AG08395 (cell line): ENCODE measurements at places on chromosomes 7 and 10.
A peak's percentile ranks its signal among the peaks of the same experiment; 100 is the strongest.

DNA sequence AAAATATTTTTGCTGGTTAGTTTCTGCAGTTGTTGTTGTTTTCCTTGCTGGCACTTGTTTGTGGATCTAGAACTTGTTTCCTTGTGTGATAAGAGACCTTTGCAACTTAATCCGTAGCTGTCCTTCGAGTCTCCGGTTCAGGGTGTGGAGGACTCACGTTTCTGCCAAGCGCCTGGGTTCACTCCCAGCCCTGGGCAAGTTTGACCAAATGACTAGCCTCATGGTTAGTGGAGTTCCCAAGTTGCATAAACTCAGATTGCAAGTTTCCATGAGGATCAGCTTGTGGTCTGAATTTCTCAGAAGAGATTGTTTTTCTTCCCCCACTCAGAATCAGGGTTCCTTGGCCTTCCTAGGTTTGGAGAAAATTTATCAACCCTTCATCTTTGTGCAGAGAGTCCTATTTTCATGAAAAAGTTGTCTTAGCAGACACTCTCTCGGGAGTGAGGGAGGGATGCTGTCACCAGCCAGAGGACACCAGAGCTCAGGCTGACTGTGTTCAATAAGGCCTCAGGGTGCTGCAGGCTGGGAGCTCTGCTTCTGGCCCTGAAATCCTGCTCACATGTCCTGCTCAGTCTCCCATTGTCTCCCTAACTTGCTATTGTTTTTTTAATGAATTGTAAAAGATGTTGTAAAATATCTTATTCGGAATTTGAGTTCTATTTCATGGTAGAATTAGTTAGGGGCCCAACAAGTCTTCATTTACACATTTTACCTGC, 377.7 kb upstream of the KLF6 start:
- no peak for DNase-seq

DNA sequence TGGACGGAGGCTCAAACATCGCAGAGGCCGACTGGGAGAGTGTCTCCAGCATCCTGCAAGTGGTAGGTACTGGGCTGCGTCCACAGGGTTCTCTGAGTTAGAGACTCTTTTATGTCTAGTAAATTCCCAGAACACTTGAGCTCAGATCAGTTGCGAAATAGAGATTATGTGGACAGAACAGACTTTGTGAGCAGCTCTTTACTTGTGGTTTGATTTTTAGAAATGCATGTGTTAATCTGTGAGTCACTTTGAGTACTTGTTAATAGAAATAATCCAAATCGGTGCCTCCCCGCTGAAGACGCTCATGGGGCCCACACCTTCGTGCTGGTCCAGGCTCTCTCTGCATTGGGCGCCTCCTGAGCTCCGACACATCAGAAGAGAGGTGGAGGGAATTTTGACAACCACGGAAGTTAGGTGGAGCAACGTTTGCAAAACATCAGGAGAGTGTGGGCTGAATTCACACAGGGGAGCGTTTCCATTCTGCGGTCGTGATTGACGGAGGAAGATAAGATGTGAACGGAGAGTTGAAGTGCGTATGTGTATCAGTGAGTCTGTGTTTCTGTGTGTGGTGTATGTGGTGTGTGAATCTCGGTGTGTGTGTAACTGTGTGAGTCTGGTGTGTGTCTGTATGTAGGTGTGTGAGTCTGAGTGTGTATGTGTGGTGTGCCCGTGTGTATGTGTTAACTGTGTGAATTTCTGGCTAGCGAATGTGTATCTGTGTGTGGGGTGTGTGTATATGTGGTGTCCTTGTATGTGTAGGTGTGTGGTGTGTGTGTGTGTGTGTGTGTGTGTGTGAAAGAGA, 32.1 kb downstream of the PFKP start:
- DNase-seq: peak; percentile 60

DNA sequence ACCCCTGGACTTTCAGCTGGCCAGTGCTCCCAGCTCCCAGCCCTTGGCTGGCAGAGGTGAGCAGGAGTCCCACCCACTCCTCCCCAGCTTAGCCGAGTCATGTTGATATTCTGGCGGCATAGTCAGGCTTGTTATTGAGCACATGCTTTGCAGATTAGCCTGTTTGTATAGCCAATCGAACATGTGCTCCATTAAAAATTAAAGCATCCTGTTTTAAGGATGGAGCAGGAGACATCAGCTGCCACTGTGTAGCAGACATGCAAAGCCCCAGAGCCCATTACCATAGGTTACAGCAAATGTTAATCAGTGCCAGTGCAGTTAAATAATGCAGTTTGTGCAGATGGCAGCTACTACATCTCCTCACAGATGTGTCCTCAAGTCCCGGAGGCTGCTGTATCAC, 574.6 kb upstream of the GALNT17 start:
- DNase-seq: no peak

DNA sequence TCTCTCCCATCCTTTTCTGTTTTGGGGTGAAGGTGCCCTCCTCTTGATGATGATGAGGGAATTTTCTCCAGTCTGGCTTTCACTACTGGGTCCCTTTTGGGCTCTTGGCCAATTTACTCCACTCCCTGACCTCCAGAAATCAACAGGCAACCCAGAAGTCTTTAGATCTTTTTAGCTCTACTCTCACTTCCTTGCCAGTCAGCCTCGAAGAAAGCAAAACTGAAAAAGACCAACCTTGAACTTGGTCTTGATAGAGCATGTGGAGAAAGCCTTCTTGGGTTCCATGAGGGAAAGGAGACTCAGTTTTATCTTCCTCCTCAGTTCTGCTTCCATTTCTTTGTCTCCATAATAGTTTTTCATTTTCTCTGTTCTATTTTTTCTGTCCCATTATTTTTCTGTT, 91.4 kb upstream of the NPVF start:
- no peak for DNase-seq

GRCh38 chr10:132677473-132678227, 108.3 kb downstream of the NKX6-2 start:
- DNase-seq: no peak

GRCh38 chr10:3107426-3107961, 40.1 kb downstream of the PFKP start:
- DNase-seq: peak; percentile 48

DNA sequence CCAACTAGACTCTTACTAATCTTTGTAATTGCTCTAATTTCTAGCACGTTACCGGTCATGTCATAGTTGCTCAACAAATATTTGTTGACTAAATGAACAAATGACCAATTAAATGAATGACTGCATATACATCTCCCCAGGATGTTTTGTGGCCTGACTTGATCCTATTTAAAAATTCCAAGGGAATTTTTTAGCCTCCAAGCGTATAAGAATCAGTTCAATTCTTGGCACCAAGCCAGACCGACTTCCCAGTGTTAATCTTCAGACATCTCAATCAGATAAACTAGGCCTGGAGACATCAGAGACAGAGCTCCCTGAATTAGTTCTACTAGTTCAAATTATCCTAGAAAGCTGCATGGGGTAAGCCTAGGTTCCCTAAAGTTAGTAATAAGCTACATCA, 96.0 kb downstream of the GSAP start:
- DNase-seq: no peak

DNA sequence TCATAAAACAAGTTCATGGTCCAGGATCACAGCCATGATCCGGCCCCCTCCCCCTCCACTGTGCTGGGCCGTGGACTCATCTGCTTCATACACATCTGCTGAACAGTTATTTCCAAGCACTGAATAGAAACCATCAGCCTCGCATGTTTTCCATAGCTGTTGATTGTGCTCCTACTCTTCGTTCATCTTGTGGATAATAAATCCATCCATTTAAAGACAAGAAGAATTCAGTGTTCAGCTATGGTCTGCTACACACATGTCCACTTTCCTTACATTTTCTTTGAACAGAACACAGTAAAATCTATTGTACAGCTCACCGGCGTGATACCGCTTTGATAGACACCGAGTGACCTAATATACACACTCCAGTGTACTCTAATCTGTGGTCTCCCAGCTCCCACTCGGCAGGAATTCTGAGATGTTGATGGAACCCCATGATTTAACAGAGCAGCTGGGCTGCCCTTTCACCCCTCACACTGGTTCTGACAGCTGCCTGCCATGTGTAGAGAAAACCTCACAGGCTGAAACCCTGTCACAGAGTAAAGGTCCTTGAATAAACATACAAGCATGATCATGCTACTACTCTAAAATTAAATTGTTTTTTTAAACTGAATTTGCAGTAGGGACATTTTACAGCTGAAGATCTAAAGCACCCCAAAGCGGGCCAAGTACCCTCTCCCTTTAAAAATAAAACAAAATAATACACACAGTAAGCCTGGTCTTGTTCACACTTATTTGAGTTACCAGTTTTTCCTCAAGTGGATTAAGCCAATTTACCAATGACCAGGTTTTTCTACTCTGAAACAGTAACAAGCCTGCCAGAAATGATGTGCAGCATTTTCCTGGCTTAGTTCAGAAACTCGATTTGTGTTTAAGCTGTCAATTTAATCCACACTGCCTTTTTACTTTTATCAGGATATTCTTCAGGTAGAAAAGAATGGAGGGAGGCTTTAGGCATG, 95.1 kb upstream of the FZD1 start:
- peak; percentile 21 for DNase-seq

DNA sequence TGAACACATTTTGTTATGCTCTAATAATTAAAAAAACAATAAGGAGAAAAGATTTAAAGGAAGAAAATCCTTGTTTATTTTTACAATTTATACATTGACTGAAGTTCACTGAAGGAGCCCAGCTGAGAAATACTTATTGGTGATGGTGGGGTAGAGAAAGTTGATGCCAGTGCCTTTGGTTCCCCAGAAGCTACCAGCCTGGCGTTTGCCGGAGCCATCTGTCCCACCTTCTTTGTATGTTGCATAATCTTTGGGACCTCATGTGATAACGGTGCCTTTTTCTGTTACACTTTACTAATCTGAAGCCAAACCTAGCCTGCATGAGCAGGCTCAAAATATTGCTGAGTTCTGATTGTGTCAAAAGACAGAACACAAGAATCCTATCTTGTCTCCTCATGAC, 22.7 kb downstream of the ZNF365 start:
- no peak for DNase-seq

- DNase-seq: no peak
Observed at GRCh38 chr10:106978756-106979155, 185.8 kb downstream of the SORCS1 start.

GRCh38 chr10:29723726-29724125, 89.0 kb upstream of the SVIL start:
- DNase-seq: no peak

GRCh38 chr10:77574438-77574837, 63.2 kb downstream of the KCNMA1 start:
- DNase-seq: no peak

- DNase-seq: peak; percentile 26
Observed at GRCh38 chr7:142908921-142909890, 23.7 kb upstream of the TRPV6 start.

DNA sequence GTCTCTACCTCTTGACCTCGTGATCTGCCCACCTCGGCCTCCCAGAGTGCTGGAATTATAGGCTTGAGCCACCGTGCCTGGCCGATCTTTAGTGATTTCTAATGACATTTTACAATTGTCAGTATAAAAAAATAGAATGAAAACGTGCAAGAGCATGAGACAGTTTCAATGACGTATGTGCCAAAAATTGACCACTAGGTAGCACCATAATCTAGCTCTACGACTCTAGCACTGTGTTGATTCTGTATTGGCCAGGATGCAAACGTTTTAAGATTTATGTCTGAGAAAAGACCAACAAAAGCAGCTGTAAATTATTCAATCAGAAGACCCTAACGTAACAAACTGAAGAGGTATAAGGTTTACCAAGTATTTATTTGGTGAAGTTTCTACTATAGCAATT, 25.4 kb upstream of the EXOC6 start:
- DNase-seq: no peak

GRCh38 chr10:2519139-2519538, 548.2 kb upstream of the PFKP start:
- no peak for DNase-seq

DNA sequence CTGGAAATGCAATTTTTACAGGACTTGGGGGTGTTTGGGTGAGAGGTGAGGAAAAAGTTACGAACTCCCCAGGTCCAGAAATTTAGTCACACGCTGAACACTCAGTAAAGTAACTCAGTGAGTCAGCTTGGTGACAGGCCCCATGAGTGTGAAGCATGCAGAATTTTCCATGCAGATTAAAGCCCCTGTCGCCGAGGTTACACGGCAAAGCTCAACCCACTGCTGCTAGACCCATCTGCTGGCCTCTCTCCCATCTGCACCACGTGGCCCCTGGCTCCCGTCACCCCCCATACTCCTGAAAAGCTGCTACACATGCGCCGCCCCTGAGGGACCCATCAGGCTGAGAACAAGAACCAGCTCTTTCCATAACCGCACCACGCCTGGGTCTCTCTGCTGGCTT, 7.0 kb upstream of the MMP21 start:
- peak; percentile 46 for DNase-seq

DNA sequence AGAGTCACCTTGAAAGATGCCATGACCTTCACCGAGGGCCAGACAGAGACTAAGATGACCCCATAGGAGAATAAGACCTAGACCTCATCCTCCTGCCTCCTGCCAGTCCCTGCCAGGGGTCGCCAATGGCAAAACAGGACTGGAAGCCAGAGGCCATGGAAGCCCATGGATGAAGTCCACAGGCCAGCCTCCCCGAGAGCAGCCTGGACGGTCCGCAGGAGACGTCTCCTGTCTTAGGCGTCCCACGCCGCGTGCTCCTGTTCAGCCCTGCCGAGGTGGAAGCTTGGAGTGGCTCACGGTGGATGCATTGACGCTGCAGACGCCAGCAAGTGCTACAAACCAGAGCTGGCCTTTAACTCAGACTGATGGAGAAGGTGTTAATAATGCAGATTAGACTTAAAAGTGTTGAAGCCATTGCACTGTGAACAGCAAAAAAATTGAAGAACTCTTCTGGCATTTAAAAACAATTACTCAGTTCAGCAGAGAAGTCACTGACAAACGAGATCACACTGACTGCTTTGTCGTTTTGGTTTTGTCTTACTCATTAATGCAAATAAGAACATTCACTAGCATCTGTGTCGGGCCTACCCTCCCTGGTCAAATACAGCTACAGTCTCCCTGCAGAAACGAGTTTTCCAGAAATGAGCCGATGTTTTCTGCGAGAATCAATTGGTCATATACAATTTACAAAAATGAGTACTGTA, 38.1 kb upstream of the FAM20C start:
- DNase-seq: no peak

- peak; percentile 64 for DNase-seq
Observed at GRCh38 chr10:102752934-102753664, 9.4 kb downstream of the WBP1L start.

DNA sequence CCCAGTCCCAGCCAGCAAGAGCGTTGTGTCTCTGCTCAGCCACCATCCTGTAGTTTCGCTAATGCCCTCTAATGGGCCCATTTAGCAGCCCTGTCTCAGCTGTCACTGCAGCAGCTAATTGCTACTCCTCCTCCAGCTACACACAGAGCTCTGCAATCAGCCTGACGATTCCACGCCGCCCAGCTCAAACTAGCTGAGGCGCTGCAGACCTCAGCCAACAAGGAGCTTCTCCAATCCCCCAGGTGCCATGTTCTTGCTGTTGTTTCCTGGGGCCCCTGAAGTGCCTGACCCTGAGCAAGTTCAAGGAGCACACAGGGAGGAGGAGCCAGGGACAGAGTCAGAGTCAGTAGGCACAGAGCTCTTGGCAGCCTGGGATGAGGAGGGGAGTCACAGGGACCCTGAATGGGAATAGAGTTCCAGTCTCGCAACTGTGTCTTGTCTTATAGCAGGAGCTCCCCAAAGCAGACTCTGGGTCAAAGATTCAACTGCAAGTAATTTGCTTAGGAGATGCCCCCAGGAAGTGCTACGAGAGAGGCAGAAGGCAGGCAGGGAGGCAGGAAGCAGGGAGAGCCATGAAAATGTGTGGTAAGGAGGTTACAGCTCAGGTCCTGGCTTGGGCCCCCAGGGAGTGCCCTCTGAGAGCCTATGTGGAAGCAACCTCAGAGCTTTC, 135.8 kb upstream of the UNC5B start:
- no peak for DNase-seq
